ENCODE measurements at places on chromosomes 2 and 18.

GRCh38 chr2:210480079-210480478 is 3.5 kb upstream of the LANCL1 start:
- DNase-seq, result no peak

DNA sequence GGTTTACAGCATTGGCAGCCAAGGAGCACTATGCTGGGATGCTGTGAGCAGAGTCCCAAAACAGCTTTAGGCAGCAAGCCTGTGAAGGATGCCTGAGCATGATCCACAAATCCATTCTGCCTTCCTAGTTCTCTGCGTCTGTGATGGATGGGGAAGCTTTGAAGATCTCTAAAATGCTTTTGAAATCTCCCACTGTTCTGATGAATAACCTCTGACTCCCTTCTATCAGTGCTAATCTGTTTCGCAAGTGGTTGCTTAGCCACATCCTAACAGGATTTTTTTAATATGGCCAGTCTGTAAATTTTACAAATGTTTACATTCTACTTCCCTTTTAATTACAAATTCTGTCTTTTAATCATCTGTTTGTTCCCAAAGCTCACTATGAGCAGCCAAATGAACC is 319.2 kb downstream of the GULP1 start:
- DNase-seq, result no peak

DNA sequence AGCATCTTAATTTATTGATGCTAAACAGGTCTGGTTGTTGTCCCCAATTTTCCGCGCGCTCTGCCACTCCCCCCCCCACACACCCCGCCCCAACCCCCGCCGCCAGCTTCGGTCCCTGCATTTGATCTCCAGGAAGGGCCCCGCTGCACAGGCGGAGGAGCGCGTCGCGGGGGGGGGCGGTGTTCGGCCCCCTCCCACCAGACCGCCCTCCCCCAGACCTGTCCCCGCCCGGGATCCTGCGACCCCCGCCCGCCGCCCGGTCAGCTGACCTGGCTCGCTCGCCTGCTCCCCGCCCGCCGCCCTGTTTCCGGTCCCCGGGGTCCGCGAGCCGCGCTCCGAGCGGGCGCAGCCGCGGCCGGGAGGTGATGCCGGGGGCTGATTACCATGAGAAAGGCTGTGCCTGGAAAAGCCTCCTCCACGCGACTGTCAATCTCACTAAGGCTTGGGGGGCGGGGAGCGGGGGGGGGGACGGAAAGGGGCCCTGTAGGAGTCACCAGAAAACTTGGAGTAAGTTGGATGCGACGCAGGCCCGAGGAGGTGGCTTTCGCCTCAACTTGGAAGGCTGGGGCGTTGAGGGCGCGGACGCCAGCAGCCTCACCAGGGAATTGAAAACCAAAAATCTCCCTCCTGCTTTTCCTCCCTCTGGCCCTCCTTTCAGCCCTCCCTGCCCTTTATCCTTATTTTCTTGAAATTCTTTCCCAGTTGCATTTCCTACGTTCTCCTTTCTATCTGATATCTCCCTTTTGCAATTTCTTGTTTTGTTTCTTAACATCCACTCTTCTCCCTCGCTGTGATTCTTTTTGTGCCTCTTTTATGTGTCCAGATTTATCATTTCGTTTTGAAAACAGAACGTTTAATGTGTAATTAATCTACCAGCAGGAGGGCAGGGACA is 4.4 kb upstream of the ZEB2 start:
- peak; percentile 86 for DNase-seq

DNA sequence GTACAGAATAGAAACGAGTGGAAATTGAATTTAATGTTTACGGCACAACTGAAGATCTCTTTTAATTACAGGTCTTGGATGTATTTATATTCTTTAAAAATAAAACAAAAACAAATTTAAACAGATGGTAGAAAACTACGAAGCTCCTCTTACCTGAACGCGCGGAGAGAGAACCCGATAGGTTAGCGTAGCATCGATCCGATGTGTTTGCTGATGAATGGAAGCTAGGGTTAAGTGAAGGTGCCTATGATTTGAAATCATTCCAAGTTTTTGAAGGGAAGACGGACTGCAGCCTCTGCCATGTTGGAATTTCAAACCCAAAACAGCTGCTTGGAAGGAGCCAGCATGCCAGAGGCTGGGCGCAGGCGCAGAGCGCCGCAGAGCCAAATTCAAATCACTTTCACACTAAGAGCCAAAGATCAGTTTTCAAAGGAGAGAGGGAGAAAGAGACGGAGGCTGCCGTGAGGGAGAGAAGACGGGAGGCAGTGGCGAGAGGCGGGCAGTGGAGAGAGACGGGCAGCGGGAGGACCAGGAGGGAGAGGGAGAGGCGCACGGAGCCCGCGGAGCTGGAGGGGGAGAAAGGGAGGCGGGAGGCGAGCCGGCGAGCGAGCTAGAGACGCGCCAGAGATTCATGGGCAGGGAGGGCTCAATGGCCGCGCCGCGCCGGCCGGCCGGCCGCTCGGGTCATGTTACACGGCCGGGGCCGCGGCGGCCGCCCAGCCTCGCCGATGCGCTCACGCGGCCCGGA is at the start of gene FIGN:
Gene FIGN, minus strand, starts transcription at position 324 of the 748 bp plus-strand sequence. CDS start 1,081 bp downstream, outside the sequence.
- DNase-seq, result peak; percentile 96

Measured in eye (tissue), 1 donor.